Right ventricle myocardium superior (tissue), 1 donor: ENCODE measurements at places on chromosomes 7 and 10. TPM values are rescaled to one million over a fixed set of nuclear protein-coding genes. Genes with fewer than 3 reads are reported as not detected.
A peak's percentile ranks its signal among the peaks of the same experiment; 100 is the strongest.

- DNase-seq, result peak; percentile 60
These were observed 62.8 kb upstream of the FAM20C start for GRCh38 chr7:129366-130221.

The TNS3 gene
- total RNA-seq, result 43.2 TPM

GRCh38 chr10:126432507-126432906 is 44.2 kb upstream of the ADAM12 start:
- no peak for DNase-seq

GRCh38 chr10:60446851-60447250 is 57.2 kb upstream of the ANK3 start:
- DNase-seq, result no peak

GRCh38 chr7:146889806-146890555 is 773.4 kb downstream of the CNTNAP2 start:
- no peak for DNase-seq

- DNase-seq, result no peak
These were observed 132.1 kb downstream of the DLG5 start for GRCh38 chr10:77794256-77795142.

DNA sequence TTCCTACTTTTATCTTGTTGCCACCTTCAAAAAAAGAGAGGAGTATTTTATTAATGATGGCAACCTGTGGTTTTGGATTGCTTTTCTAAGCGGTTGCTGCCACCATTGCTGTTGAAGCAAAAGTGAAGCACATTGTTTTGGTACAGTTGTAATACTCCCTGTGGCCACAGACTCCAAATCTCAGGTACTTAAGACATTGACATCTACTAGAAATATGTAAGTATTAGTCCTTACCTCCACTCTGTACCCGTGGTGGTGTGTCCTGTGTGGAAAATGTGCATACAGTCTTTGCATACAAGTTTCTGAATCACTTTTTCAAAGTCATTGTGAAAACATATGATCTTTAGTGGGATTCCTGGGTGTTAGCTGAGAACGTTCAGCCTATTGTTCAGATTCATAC is 85.7 kb downstream of the ANLN start:
- no peak for DNase-seq

- DNase-seq, result no peak
These were observed 100.6 kb upstream of the ELMO1 start for GRCh38 chr7:37549076-37549931.

GRCh38 chr7:44580945-44581878 is 819 bp downstream of the TMED4 start:
- DNase-seq, result no peak

The CUBN gene
- 0.22 TPM for total RNA-seq

The SPDYE6 gene
- total RNA-seq, result not detected

The PLAU gene
- total RNA-seq, result 7.5 TPM
